ENCODE measurements at places on chromosomes 5 and 9.

- no peak for DNase-seq
Measured at GRCh38 chr9:93896496-93897033, 58.6 kb downstream of the BARX1 start.

GRCh38 chr5:108212775-108213346 is 169.0 kb downstream of the FBXL17 start:
- DNase-seq, result peak; percentile 78

DNA sequence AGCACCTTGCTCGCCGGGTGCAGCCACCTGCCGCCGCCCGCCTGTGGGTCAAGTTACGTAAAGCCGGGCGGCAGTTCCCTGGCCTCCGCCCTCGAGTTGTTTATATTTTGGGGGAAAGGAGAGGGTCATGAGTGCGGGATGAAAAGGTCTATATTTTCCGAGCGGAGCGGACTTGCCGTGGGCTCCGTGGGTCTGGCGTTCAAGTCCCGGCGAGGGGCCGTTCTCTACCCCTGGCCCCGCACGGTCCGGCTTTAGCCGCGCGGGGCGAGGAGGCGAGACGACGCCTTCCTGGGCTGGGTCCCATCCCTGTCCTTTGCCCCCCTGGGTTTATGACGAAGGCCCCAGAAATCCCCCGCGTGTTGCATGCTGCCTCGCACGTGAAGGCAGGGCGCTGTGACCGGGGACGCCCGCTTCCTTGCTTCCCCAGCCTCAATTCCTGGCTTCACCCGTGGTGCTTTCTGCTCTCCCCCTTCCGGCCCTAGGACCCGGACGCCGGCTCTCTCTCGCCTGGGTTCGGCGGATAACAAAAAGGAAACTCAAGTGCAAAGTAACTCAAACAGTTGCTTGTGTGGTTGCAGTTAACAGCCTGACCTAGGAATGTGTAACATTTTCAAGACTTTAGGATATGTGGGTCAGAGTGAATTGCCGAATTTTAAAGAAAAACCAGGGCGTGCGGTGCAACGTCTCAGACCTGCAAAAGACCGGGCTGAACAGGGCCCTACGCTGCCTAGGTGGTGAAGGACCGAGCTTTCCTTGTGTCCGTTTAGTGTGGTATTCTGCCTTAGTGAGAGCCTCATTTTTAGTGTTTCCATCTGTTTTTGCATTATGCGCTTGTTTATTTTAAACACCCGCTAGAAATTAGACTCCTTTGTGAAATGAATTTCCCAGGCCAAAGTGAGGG is 810 bp downstream of the VPS13A start:
- DNase-seq, result peak; percentile 31

DNA sequence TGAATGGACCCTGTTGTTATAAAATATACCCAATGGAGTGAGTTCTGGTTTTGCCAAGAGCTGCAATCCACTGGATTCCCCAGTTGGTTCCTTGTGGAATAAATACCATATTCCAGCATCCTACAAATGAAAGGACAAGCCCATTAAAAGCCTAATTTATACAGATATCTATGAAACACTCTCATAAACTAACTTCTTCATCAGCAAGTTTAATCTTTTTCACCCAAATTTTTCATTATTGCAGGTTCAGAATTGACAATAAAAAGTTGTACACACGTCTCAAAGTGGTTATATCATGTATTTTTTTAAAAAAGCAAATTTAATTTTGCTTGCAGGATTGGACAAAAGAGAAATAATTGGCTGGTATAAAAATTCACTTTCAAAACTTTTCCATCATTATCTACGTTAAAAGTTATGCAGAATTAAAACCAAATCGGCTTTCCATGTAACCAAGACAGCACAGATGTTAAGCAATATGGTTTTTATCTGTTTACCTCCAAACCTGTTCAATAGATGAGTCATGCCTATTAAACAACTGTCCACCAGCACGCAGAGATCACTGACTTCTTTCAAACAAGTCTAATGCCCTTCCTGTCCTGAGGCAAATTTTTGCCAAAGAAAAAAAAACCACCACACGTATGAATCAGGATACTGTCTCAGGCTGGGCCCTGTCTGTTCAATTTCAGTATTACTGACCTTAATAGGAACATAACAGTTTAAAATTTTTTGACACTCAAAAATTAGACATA is 42.5 kb downstream of the CEMIP2 start:
- peak; percentile 75 for DNase-seq

- no peak for DNase-seq
Measured at GRCh38 chr9:107281922-107282667, 984 bp upstream of the RAD23B start.

DNA sequence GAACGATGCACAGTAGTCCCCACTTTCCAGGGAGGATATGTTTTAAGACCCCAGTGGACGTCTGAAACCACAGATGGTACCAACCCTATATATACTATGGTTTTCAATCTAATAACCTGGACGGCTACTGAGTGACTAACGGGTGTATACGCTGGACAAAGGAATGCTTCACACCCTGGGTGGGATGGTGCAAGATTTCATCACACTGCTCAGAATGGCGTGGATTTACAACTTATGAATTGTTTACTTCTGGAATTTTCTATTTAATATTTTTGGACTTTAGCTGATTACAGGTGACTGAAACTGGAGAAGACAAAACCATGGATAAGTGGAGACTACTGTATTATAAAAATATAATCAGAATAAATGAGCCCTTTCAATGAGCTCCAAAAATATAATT is 147.6 kb upstream of the TRIM32 start:
- peak; percentile 48 for DNase-seq

DNA sequence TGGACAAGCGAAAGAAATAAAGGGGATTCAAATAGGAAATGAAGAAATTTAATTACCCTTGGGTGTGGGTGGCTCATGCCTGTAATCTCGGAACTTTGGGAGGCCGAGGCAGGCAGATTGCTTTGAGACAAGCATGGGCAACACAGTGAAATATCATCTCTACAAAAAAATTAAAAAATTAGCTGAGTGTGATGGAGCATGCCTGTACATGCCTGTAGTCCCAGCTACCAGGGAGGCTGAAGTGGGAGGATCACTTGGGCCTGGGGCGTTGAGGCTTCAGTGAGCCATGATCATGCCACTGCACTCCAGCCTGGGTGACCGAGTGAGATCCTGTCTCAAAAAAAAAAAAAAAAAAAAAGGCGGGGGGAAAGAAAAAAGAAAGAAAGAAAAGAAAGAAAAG is 4.0 kb upstream of the RCL1 start:
- no peak for DNase-seq

- peak; percentile 30 for DNase-seq
Measured at GRCh38 chr5:172941067-172941516, 18.1 kb upstream of the RPL26L1 start.

- DNase-seq, result peak; percentile 80
Measured at GRCh38 chr9:34332076-34332964, 3.0 kb downstream of the NUDT2 start.

- no peak for DNase-seq
Measured at GRCh38 chr5:75472973-75473372, 38.5 kb downstream of the CERT1 start.

GRCh38 chr9:4938496-4938895 is 46.6 kb upstream of the JAK2 start:
- no peak for DNase-seq

DNA sequence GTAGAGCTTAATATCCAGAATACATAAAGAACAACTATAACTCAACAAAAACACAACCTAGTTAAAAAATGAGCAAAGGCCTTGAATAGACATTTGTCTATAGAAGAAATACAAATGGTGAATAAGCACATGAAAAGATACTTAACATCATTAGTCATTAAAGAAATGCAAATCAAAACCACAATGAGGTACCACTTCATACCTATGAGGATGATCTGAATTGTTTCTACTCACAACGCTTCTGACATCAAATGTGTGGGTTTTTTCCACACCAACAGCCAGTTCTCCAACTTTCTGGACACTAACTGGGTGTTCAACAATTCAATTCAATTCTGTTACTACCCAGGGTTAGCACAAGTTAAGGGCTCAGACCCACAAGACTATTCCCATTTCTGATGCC is 22.0 kb downstream of the SREK1IP1 start:
- no peak for DNase-seq

DNA sequence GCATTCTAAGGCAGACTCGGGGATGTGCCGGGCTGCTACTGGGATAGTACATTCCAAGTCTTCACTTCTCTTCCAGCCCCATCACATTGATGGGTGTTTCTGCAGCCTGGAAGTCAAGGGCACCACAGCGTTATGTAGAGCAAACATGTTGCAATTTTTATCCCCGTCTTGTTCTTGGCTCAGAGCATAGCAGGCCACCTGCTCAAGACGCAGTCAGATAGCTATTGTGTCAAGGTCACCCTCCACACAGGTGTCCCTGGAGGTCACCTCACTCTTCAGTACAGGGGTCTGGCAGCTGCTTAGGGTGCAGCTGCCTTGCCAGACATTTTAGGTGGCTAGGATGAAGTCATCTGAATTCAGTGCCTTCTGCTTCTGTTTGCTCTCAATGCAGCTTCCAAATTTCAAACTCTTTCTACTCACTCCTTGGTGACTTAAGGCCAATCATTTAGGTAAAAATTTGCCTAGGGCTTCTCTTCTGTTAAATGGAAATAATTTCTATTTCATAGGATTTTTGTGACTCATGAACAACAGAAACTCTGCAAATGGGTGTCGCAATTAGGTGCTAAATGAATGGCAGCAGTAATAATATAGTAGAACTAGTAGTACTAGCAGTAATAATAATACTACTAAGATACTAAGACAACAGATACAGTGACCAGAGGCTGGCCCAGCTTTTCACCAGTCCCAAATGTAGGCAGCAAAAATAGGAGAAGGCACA is 24.3 kb downstream of the KCNV2 start:
- no peak for DNase-seq

- DNase-seq, result peak; percentile 68
Measured at GRCh38 chr5:176570044-176570443, 20.9 kb downstream of the CDHR2 start.

- DNase-seq, result peak; percentile 19
Measured at GRCh38 chr5:141814064-141814964, 63.9 kb downstream of the PCDH1 start.

GRCh38 chr9:132804576-132805295 is 73.3 kb downstream of the AK8 start:
- DNase-seq, result no peak

DNA sequence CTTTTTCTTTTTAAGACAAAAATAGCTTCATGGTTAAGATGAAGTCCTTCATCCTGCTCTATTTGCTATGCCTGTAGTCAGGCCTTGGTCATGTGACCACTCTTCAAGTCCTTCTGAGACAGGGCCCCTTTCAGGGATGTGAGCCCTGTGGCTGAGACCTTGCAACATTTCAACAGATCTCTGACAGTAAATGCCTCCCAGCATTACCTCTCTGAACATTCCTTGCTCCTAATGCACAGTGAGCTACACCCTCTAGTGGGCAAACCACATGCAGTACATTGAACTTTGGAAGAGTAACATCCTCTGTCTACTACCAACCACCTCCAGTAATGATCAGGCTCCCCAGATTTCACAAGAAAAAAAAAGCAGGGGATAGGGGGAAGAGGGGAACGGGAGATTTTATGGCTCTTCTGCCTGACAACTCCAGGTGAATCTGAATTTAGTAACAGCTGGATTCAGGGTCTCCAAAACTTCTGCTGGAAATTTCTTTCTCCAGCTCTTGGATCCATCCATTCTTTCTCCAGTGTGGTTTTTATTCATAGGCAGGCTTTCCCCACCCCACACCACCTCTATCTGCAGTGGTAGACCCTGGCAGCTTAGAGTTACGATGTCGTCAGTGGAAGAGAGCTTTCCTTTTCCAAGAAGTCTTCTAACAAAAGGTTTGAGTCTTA is 8.9 kb upstream of the FBXO38 start:
- peak; percentile 90 for DNase-seq

GRCh38 chr5:108749128-108749861 is 1.6 kb downstream of the FER start:
- DNase-seq, result peak; percentile 24

DNA sequence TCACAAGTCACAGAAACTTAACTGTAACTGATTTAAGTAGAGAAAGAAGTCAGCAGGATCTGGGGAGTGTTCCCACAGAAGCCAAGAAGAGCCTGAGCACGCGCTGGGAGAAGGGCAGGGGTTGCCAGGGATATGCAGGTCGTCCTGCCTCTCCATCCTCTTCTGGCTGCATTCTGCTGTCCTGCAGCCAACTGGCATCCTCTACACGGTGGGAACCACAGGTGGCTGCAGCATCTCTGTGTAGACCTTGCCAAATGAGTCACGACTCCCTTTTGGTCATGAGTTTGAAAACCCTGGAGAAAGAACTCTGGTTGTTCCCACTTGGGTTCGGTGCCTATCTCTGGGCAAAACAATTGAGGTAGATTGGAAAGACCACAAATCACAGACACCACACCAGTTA is 38.4 kb upstream of the PCA3 start:
- DNase-seq, result no peak

GRCh38 chr9:114321759-114322158 is 1.1 kb upstream of the ORM1 start:
- peak; percentile 51 for DNase-seq

DNA sequence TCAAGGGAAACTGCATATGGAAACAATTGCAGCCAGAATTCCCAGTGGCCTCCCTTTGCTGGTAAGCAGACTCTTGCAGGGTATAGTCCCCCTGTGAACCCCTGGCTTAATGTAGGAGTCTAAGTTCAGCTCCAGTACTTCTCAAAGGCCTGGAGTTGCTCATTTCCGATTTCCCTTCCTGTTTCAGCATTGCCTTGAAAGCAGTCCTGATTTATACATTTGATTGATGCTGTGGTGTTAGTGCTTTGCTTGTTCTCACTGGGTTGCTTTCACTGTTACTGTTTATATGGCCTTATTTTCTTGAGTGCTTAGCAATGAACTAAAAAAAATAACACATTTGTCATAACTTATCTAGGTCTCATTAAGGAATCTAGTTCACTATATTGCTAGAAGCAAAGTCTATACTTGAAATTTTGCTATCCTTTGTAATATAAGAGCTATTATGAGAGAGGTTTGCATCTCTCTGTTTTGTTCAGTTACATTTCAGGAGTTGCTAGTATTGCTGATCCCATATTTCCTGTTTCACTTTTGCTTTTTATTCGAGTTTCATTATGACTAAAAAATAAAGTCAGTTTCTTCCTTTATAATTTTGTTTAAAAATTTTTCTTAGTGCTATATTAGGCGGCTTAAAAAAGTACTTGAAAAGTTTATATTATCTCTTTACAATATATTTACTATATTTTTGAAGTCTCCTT is 122.4 kb upstream of the NMUR2 start:
- no peak for DNase-seq

- no peak for DNase-seq
Measured at GRCh38 chr9:92058723-92059444, 56.3 kb downstream of the SPTLC1 start.

DNA sequence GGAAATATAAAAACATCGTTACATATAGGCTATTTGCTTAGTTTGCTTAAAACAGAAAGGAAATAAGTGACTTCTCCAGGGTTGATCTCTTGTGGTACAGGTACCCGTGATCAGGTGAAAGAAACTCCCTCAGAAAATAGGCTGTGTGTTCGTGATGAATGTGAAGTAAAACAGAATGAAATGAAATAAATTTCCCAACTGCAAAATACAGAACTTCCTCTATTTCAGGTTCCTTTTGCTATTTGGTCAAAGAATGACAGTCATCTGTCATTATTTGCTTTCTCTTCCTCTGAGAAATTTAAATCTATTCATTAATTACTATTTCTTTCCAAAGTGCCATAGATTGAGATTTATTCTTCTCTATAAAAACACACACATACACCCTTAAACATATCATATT is 408.1 kb downstream of the FAM170A start:
- DNase-seq, result no peak

- DNase-seq, result peak; percentile 85
Measured at GRCh38 chr5:137563646-137564397, 64.7 kb upstream of the SPOCK1 start.

GRCh38 chr5:157175071-157175612 is 5.5 kb upstream of the ITK start:
- no peak for DNase-seq
